ENCODE measurements at places on chromosomes 3 and 15.

DNA sequence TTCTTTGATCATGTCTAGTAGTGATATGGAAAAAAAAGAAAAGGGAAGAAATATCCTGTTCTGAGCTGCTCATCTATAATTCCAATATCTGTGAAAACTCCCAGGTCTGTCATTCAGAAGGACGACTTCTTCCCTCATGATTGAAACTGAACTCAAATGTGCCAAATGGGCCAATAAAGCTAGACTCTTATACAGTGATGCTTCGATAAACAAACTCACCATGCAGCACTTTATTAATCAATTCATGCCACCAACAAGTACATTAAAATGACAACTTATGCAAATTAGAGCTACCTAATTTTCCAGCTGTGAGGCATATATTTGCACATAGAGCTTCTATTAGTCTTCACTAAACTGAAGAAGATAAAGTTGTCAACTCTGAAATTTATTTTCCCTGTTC lies 15.6 kb upstream of the MYH15 start:
- DNase-seq = no peak

DNA sequence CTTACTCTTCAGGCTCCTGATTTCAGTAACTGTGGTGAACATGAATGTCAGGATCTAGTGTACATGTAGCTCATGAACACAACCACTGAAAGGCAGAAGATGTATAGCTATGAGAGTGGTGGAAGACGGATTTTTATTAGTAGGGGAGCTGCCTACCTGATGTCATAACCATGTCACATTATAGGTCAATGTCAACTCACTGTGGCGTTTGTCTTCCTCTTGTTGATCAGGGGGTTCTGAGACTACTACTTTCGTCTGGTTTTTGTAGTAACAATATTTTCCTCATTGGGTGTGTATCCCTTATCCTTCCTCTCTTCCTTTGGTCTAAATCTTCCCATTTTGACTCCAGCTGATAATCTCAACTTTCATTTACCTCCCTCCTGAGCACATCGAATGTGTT lies 7.3 kb downstream of the UNC13C start:
- DNase-seq = no peak

DNA sequence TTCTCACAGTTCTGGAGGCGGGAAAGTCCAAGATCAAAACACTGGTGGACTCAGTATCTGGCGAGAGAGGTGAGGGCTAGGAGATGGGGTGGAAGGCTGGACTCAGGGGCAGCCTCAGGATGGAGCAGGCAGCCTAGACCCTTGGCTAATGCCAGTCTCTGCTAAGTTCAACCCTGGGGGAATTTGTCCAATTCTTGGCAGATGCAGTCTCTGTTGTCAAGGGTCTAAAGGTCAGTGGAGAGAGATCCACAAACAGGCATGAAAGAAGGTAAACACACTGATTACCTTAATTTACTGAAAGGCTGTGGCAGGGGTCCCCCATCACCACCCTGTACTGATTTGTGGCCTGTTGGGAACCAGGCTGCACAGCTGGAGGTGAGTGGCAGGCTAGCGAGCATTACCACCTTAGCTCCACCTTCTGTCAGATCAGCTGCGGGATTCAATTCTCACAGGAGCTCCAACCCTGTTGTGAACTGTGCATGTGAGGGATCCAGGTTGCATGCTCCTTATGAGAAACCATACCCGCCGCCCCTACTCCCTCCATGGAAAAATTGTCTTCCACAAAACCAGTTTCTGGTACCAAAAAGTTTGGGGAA lies 32.5 kb upstream of the RHCG start:
- DNase-seq = no peak

- no peak for DNase-seq
These were observed 34.2 kb upstream of the SYN2 start for GRCh38 chr3:11969986-11970385.

- no peak for DNase-seq
These were observed 900.9 kb upstream of the ROBO1 start for GRCh38 chr3:80668600-80669294.

DNA sequence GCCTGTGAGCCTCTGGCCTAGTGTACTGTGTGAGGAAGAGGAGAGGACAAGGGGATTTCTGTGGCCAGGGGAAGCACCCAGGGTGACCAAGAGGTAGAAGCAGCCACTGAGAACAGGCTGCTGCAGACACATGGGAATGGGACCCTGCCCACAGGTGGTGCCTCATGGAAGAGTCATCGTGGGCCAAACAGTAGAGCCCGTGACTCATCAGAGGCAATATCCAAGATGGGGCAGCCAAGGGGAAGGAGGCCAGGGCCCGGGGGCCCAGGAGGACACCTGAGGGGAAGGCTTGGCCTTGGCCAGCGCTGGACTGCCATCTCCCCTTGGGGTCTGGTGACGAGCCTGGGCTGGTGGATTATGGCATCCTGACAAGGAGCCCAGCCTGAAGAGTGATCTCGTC lies 275.0 kb upstream of the LYSMD4 start:
- no peak for DNase-seq

Data from activated effector memory CD4-positive, alpha-beta T cell treated with anti-CD3 and anti-CD28 coated beads, Interleukin-2, amount 50 U/mL, for 16 hours (primary cell).